A549 treated with dexamethasone at 1 μM for 4 hours (cell line): ENCODE measurements at places on chromosomes 3 and 15. TPM values are rescaled to one million over a fixed set of nuclear protein-coding genes. Genes with fewer than 3 reads are reported as not detected.

The PHC3 gene
- 10.1 to 23.5 TPM (median 19.4 TPM) in 5 replicates for total RNA-seq

The P2RY13 gene
- not detected in 5 replicates for total RNA-seq

The SCN11A gene
- total RNA-seq: not detected in 5 replicates

The TM4SF4 gene
- 27.3 to 44.6 TPM (median 35.9 TPM) in 5 replicates for total RNA-seq

The FILIP1L gene
- 0.17 to 0.74 TPM (median 0.26 TPM) in 5 replicates for total RNA-seq
